COR-L47 (cell line): ENCODE measurements at places on chromosomes 11 and 22.

DNA sequence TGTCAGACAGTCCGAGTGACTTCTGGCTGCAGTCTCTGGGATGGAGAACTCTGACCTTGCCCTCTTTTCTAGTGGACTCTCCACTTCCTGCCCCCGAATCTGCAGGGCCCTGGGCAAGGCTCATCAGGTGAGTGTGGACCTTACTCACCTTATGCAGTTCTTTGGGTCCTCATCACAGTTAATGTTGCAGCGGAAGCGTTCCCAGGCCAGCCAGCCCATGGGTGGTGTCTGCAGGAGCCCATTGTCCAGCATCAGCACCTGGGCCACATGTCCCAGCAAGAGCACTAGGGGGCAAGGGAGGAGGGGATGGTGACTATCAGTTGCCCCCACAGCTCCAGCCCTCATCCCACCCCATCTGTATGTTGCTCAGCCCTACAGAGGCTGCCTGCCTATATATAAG, 2.3 kb downstream of the NAGA start:
- DNase-seq, result no peak

GRCh38 chr11:2272228-2272945, 2.0 kb upstream of the ASCL2 start:
- no peak for DNase-seq

- DNase-seq, result no peak
Measured at GRCh38 chr11:118186346-118187107, 10.1 kb upstream of the SCN2B start.

DNA sequence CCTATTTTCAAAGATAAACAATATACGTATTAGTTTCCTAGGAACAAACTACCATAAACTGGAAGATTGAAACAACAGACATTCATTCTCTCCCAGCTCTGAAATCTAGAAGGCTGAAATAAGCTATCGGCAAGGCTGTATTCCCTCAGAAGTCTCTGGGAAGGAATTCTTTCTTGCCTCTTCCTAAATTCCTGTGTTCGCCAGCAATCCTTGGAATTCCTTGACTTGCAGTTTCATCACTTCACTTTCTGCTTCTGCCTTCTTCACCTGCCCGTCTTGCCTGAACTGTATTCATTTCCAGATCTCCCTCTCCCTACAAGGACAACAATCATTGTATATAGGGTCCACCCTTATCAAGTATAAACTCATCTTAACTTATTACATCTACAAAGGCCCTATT, 17.7 kb upstream of the PRDM10 start:
- no peak for DNase-seq
